Stimulated activated CD4-positive, alpha-beta T cell treated with anti-CD3 and anti-CD28 coated beads, TNF-alpha, amount 100 ng/mL, for 4 hours (primary cell): ENCODE measurements at places on chromosomes 4 and X.

- DNase-seq = no peak
Measured at GRCh38 chr4:155114790-155115189, 93.6 kb upstream of the NPY2R start.

- no peak for DNase-seq
Measured at GRCh38 chr4:125315576-125316400, 1.0 kb downstream of the FAT4 start.

DNA sequence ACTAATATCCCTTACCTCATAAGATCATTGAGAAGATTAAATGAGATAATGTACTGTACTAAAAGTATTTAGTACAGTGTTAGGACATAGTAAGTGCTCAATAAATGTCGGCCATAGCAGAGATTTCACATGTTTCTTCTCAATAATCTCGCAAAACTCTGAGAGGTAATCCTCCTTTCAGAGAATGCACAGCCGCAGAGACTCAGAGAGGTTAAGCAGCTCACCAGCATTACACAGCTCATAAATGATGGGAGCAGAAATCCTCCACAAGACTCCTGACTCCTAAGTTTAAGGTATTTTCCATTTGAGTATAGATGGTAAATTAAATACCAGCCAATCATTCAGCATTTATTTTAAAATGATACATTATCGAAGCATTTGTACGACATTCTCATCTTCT lies 34.6 kb downstream of the FAM114A1 start:
- DNase-seq = no peak

DNA sequence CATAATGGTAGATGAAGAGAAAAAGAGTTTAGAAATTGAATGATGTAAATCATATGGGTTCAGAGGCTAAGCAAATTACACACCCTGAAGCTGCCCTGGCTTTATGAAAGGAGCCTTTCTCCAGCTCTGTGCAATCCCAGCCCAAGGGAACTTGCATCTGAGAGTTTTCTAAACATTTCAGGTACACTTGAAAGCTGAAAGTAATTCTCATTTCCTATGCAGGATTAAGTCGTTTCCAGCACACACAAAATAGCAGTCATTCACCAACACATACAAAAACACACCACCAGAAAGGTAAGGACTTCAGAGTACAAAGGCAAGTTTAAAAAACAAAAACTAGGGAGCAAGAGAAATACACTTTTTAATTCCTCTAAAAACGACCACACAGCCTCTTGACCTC lies 1.7 kb downstream of the PDGFC start:
- no peak for DNase-seq

DNA sequence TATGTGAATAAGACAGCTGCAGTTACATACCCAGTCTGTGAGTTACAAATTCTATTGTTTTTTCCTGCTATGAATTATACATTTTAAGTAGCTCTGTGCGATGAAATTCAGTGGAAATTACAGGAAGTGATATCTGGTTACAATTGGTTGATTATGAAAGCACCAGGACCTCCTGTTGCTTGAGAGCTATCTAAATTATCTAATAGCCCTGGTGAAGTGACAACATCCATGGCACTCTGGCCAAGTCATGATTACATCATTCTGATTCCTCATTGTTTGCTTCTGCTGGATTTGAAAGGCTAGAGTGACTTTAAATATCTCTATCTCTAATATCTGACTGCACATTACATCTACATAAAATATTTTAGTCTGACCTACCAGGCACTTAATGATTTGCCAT lies 515.0 kb downstream of the CFAP47 start:
- DNase-seq = no peak

GRCh38 chr4:56665781-56666180 lies 15.3 kb downstream of the HOPX start:
- DNase-seq = no peak

GRCh38 chr4:24805067-24805466 lies 9.7 kb downstream of the SOD3 start:
- DNase-seq = no peak

GRCh38 chrX:105167233-105167632 lies 53.3 kb downstream of the TEX13A start:
- DNase-seq = no peak

- DNase-seq = no peak
Measured at GRCh38 chr4:26510334-26510964, 20.2 kb upstream of the CCKAR start.

DNA sequence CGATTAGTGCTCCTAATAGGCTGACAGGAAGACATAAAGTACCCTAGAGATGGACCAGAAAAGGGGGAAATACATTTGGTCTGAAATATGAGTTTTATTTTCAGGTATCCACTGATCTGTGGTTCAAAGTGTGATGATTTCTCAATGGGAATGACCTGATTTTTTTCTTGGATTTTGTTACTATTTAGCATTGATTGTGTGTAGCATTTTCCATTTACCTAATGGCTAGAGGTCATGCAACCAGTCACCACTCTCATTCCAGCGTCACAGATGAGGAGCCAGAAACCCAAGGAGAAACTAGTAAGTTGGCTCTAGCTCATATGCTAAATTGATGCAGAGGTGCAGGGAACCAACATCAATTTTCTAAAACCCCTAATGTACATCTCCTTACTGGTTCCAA lies 118.1 kb downstream of the IL1RAPL2 start:
- DNase-seq = no peak

DNA sequence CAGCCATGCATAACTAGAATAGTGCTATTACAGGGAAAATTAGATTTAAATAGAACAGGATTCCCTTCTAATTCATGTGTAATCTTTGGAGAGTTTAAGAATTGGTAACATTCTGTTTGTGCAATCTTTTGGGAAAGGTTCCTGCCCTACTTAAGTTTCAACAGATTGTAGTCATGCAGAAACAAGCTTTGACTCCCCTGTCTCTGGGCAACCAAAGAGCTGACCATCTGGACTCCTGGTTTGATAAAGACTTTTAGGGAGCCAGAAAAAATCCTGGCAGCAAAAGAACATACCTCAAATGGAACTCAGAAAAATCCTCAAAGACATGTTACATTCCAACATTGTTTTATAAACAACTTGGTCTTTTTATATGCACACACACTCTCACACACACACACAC lies 191.1 kb upstream of the NEIL3 start:
- DNase-seq = no peak

GRCh38 chr4:140884431-140885058 lies 128.4 kb upstream of the TBC1D9 start:
- DNase-seq = no peak

DNA sequence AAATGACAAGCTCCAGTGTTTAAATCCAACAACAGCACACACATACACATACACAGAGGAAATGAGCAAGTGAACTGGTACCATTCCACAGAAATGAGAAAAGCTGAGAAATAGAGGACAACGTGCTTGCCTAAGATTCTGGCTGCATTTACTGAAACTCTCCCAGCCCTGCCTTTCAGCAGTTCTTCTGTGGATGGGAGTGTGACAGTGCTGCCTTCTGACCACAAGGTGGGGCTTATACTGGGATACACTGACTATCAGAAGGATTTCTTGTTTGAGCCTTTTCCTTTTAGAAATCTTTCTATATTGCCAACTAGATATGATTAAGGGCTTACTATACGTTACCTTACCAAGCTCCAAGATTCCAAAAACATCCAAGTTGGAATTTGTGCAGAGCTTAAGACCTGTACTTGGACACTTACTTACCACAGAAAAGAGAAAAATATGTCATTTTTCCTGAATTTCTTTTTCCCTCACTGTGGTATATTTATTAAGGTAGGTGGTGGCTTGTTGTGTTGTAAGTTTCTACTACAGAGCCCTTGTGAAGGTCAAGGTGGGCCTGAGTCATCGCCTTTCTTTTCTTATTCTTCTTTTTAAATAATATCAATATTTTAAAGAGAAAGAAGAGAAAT lies 10.7 kb upstream of the CXCL8 start:
- DNase-seq = no peak
